HCEC 1CT (cell line): ENCODE measurements at places on chromosomes 12 and 14.
A peak's percentile ranks its signal among the peaks of the same experiment; 100 is the strongest.

- no peak for DNase-seq
Measured at GRCh38 chr14:47541662-47542061, 133.7 kb downstream of the MDGA2 start.

DNA sequence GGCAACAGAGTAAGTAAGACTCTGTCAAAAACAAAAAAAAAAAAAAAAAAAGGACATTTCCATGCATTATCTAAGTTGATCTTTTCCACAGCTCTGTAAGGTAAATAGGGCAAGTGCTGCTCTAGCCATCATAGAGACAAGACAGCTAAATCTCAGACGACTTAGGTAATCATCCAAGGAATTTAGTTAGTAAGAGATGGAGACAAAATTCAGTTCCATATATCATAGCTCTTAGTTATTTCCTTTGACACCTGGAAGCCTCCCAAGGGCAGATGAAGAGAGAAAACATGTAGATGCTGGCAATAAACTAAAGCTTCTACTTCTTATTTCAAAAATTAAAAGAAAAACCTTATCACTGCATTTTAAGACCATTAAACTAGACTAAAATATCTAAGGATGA lies 48.7 kb downstream of the ST8SIA1 start:
- peak; percentile 25 for DNase-seq

GRCh38 chr14:84006643-84007155 lies 1523.2 kb upstream of the FLRT2 start:
- DNase-seq, result no peak

DNA sequence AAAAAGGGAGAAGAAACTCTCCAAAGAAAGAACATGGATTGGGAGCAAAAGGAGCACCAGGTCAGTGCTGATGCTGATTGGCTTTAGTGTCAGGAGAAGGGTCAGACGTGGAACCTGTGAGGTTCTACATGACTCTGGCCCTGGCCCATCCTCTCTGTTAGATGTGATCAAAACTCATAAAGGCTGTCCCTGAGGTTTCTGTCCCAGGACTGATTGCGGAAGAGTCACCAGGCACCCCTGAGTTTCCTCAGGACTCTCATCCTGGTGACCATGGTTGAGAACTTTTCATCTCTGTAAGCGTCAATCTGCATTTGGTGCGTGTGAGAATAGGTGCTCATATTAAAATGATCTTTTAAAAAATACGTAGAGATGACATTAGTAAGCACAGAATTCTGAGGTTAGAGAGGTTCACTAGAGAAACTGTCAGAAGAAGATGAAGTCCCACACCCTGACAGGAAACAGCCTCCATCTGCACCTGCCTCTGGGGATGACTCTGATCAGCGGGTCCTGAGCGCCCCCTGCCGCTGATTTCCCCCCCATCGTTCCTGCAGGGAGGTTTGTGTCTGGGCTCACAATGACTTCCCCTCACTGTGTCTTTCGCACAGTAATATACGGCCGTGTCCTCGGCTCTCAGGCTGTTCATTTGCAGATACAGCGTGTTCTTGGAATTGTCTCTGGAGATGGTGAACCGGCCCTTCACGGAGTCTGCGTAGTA lies 741.8 kb downstream of the TMEM121 start:
- DNase-seq, result no peak

DNA sequence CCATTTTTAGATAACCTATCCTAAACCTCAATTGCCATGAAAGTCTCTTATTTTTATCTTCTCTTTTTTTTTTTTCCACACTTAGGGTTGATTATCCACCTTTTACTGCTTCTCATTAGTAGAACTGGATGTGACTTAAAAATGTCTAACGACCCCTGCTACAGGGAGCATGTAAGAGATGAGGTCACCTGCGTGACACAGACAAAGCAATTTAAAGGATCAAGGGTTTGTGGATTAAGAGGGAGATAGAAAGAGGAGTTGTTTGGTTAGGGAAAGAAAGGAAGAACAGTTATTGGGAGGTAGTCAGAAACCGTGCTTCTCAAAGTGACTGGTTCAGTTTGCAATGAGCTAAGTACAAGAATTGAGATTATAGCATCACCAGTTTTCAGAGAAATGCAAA lies 239.1 kb downstream of the ALX1 start:
- DNase-seq, result no peak

DNA sequence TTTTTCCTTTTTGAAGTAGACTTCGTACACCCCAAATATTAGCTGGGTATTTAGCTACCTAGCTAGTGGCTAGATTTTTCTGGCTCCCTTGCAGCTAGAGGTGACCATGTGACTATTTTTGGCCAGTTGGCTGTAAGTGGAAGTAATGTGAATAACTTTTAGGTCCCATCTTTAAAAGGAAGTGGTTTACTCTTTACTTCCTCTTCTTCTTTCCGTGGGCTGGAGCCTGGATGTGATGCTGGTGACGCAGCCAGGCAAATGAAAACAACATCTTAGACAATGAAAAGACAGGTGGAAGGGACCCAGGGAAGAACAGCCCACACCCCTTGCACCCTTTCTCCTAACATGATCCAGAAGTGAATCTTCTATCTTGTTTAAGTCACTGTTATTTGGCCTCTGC lies 245.5 kb downstream of the ATP23 start:
- no peak for DNase-seq

- DNase-seq, result peak; percentile 98
Measured at GRCh38 chr12:115354007-115354890, 670.3 kb upstream of the TBX3 start.

DNA sequence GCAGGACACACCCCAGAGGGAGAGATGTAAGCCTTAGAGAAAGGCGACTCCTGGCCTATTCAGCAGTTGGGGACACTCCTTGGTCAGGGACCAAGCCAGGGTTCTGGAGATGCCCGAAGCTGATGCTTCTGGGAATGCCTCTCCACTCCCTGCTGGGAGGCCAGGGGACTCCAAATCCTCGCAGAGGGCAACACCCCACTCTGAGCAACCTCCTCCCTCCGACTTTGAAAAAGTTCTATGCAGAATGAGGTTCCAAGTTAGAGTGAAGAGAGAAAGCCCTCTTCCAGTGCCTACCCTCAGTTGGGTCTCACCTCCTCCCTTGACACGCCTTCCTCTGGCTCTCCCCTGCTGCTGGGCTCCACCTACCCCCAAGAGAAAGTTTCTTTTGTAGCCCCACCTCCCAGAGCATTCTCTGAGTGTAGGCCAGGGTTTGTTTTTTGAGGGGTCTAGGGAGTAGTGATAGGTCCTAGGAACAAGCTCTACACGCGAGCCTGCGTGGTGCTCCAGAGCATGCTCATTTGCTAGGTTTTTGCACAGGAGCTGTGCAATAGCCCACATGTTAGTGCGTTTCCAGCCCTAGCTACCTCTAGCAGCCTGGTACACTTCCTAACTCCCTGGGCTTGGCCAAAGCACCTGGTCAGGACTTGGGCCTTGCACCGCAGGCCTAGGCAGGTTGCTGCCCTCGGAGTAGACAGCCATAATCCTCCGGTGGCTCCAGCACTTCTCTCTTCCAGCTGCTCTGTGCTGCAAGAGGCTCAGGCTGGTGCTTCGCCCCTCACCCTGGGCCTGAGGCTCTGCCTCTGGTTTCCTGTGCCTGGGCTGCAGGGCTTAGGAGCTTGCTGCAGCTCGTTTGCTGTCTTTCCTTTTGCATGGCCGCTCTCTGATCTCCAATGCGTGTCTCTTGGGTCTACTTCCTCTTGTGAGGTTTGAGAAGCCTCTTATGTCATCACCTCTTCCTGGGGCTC lies 590 bp upstream of the CEBPE start:
- DNase-seq, result no peak

GRCh38 chr12:6792522-6793201 lies 3.3 kb downstream of the CD4 start:
- DNase-seq, result no peak

- no peak for DNase-seq
Measured at GRCh38 chr12:124140944-124141486, 153.9 kb upstream of the RFLNA start.

- peak; percentile 66 for DNase-seq
Measured at GRCh38 chr12:116266168-116266601, 11.3 kb downstream of the MED13L start.

DNA sequence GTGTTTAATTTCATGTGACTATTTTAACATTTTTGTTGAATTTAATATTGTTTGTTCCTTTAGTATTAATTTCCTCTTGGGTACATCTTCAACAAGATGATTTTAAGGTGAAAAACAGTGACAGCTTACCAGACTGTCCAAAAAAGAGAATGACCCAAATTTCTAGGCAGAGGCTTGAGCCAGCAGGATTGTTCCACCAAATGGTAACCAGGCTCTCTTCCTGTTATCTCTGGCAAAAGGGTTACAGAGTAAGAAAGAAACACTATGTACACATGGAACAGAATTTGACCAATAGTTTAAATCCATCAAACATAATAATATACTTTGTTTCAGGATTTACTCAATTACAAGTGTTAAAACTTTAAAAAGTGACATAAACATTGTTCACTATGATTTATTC lies 39.0 kb downstream of the YAF2 start:
- no peak for DNase-seq

- no peak for DNase-seq
Measured at GRCh38 chr14:21233457-21234076, 35.7 kb downstream of the HNRNPC start.

DNA sequence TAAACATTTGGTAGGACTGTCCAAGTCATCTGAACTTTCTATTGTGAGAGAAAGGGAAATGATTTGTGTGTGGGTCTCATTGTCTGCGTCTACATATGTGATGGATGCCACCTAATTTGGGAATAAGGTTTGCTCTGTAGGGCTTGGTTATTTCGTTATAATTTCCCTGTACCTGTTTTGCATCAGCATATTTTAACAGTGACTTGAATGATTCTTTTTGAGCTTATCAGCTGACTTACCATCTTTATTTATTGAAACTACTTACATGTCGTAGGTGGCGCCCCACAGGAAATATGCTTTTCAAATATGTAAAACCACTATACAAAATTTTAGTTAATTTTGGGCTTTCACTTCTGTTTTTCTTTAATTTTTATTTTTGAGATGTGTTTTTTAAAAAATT lies 56.5 kb upstream of the BCAT1 start:
- DNase-seq, result no peak

DNA sequence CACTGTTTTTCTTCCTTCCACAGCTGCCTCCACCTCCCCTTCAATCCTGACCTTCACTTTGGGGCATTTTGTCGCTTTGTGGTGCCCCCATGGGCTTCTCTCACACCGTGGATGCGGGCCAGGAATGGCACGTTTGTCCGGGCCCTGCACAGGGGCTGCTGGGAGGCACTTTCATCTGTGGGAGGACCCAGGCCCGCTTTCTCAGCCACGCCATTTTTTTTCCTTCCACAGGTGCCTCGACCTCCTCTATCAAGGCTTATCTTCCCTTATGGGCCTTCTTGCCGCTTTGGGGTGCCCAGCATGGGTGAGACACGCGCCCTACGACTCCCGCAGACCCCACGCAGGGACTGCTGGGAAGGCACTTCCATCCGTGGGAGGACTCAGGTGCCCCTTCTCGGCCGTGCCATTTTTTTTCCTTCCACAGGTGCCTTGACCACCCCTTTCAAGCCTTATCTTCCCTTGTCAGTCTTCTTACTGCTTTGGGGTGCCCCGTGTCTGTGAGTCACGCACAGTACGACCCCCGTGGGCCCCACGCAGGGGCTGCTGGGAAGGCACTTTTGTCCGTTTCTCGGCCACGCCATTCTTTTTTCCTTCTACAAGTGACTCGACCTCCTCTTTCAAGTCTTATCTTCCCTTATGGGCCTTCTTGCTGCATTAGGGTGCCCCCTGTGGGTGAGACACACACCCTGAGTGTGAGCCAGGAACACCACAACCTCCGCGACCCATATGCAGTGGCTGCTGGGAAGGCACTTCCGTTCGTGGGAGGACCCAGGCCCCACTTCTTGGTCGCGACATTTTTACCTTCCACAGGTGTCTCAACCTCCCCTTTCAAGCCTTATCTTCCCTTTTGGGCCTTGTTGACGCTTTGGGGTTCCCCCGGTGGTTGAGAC lies 270.7 kb downstream of the ALG10 start:
- no peak for DNase-seq

- DNase-seq, result no peak
Measured at GRCh38 chr14:77014004-77014604, 14.4 kb downstream of the IRF2BPL start.

- DNase-seq, result no peak
Measured at GRCh38 chr14:58216544-58216943, 16.6 kb downstream of the ACTR10 start.

- no peak for DNase-seq
Measured at GRCh38 chr12:55676707-55677106, 31.0 kb downstream of the ITGA7 start.

DNA sequence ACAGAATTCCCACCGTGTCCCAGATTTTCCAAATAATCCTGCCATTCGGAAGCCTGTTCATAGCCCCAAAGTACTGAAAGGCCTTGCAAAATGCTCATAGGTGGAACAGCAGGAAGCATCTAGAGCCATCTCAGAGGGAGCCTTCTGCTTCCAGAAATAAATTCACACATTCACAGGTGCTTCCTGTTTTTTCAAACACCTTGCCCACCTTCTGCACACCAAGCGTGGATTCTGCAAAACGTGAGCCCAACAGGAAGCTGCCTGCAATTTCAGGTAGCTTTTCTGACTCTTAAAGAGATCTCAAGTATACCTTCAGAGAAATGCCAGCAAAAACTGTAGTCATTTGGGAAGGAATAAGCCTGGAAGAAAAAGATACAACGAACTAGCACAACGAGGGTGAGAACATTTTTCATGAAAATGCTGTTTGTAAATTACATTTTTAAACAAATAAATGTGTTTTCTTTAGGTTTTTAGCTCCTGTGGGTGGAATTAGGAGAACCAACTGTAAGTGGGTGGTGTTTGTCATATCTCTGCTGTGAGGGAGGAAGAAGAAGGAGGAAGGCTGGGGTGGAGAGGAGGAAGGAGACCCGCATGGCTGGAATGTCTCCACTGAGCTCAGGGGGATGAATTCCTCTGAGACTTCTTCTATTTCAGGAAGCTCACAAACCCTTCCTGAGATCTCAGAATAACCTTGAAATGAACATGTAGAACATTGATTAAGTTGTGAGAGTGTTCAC lies at the start of gene IFNG-AS1:
Gene IFNG-AS1, plus strand, starts transcription at position 264 of the 737 bp plus-strand sequence.
- DNase-seq, result no peak

- no peak for DNase-seq
Measured at GRCh38 chr12:130977046-130977742, 23.5 kb downstream of the ADGRD1 start.

DNA sequence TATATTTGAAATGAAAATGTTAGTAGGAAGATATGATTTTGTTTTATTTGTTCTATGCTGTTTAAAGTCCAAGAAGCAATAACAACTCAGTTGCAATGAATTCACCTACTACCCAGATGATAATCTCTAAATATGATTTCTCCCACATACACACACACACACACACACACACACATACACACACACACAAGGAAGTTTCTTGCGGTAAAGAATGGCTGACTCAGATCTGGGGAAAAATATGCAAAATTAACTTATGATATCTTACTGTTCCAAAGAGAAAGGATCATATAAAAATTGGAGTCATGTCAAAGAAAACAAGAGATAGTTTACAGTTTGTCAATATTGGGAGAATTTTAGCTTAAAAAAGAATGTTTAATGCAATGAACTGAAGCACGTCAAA lies 456.7 kb downstream of the SLC16A7 start:
- peak; percentile 6 for DNase-seq

- peak; percentile 44 for DNase-seq
Measured at GRCh38 chr12:62438098-62438692, 28.4 kb upstream of the MON2 start.
